ENCODE measurements at places on chromosomes 6 and 20. TPM values are rescaled to one million over a fixed set of nuclear protein-coding genes. Genes with fewer than 3 reads are reported as not detected.

DNA sequence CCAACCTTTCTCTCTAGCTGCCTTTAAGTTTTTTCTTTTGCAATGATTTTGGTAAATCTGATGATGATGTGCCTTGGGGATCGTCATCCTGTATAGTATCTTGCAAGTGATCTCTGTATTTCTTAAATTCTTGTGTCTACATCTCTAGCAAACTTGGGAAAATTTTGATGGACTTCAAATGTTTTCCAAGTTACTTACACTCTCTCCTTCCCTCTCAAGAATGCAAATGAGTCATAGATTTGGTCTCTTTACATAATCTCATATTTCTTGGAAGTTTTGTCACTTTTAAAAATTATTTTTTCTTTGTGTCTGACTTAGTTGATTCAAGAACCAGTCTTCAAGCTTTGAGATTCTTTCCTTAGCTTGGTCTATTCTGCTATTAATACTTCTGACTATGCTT, 176.4 kb downstream of the TBC1D32 start:
- DNase-seq = no peak

GRCh38 chr6:19851241-19852089, 14.3 kb downstream of the ID4 start:
- no peak for DNase-seq

GRCh38 chr6:132053511-132053910, 102.3 kb upstream of the CCN2 start:
- DNase-seq = no peak

DNA sequence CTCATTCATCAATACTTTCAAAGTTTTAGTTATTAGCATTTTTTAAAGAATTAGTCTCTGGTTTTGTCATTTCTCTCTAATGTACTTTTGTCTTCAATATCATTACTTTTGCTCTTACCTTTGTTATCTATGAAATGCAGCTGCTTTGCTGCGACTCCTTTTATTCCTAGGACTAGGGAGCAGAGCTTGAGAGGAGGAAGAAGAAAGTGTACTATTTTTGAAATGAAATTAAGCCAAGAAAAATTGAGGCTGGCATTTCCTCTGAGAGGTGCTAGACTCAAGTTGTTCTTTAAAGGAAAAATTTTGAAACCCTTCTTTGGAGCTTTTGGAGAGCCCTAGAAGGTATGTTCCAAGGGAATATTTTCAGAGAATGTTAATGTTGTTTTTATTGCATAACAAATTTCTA, 48.3 kb upstream of the MRAP2 start:
- DNase-seq = no peak

GRCh38 chr6:105468850-105469249, 66.0 kb upstream of the PREP start:
- DNase-seq = no peak

NINL gene
- polyA plus RNA-seq = 13.8 TPM

TUBB2B gene
- polyA plus RNA-seq = 60.2 TPM

PHACTR3 gene
- polyA plus RNA-seq = 5.5 TPM

GRCh38 chr6:39425346-39426072, 103.0 kb upstream of the KCNK16 start:
- no peak for DNase-seq

DNA sequence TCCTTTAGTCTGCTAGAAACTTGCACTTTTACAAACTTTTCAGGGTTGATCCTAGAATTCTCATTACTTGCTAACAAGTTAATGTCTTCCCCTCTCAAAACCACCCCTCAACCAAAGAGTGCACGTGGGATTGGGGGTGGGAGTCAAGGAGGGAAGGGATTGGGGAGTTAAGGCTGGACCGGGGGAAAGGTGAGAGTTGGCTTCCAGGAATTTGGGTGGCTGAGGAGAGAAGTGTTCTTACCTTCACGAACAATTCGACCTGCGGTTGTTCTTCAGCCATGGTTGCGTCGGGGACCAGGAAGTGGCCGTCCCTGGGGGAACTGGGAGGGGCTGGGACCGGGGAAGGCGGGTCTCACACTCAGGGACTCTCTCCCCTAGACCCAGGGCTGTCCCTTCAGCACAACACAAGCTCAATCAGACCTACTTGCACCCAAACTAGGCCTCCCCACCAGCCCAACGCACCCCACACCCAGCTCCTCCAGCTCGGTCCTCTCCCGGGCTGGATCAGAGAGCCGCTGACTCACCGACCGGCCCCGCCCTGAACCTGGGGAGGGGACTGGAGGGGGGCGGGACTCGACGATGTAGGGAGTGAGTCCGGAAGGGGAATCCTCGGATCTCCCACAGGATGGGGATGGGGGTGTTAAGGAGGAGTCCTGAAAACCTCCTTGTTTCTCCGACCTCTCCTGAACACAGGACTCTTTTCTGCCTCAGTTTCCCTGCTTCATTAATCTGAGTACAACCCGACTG, at the start of gene CLIC1:
Gene CLIC1 (minus strand): TSS at position 510 of the 747 bp plus-strand sequence. CDS start 230 bp downstream, at position 280.
- DNase-seq = no peak

PCK1 gene
- polyA plus RNA-seq = 0.24 TPM

WFDC5 gene
- polyA plus RNA-seq = not detected

All from forelimb muscle (tissue), 1 donor.